Activated CD4-positive, alpha-beta T cell treated with anti-CD3 and anti-CD28 coated beads, Interleukin-2, Interleukin-4, amounts not matched to agents 100 ng/mL and 50 ng/mL, durations not matched to agents 16 hours and 8 hours (primary cell): ENCODE measurements at places on chromosomes 7 and 10.

GRCh38 chr10:132539894-132540293 is 2.3 kb downstream of the INPP5A start:
- DNase-seq = peak; percentile 65

DNA sequence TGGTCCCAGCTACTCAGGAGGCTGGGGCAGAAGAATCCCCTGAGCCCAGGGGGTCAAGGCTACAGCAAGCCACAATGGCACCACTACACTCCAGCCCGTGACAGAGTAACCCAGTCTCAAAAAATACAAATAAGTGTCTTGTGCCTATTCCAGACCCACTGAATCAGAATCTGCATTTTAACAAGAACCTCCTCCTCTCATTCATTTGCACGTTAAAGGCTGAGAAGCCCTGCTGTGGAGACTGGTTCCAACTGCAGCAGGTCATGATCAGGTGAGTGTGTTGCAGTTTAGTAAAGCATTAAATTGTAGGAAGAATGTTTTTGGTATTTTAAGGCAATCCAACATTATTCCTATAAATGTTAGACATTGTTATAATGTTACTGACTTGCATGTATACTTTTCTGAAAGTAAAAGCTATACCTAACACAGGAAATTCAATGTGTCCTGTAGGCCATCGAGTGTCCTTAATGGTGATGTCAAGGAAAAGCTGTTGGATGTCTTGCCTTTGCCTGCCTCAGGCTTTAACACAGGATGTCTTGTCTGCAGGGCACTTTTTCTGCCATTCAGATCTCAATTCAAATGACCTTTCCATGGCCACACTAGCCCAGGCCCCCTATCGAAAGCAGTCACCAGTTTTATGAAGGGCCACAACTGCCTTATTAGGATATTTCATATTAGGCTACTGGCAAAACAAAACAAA is 30.4 kb downstream of the MKRN1 start:
- no peak for DNase-seq

GRCh38 chr7:132654150-132654549 is 77.9 kb upstream of the PLXNA4 start:
- DNase-seq = peak; percentile 20

- no peak for DNase-seq
Measured at GRCh38 chr7:82548141-82548688, 104.6 kb upstream of the CACNA2D1 start.

DNA sequence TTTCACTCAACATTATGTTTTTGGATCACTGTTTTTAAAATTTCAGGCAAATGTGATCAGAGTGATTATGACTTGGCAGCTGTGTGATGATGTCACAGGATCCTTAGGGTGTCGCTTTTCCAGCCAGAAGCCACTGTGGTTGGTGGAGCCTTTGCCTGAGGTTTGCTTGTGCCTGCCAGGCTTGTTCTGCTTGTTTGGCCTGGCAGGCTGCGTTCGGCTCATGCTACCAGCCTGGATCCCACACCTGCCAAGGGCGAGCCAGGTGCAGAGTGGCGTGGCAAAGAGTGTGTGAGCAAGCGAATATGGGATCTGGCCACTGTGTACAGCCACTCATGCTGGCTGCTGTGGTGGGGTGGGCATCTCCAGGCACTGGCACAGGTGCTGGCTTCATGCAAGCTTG is 55.7 kb downstream of the ADK start:
- no peak for DNase-seq

- DNase-seq = no peak
Measured at GRCh38 chr7:122724366-122724765, 21.6 kb upstream of the RNF148 start.
